HS-5 (cell line): ENCODE measurements at places on chromosomes 12 and 14.
A peak's percentile ranks its signal among the peaks of the same experiment; 100 is the strongest.

DNA sequence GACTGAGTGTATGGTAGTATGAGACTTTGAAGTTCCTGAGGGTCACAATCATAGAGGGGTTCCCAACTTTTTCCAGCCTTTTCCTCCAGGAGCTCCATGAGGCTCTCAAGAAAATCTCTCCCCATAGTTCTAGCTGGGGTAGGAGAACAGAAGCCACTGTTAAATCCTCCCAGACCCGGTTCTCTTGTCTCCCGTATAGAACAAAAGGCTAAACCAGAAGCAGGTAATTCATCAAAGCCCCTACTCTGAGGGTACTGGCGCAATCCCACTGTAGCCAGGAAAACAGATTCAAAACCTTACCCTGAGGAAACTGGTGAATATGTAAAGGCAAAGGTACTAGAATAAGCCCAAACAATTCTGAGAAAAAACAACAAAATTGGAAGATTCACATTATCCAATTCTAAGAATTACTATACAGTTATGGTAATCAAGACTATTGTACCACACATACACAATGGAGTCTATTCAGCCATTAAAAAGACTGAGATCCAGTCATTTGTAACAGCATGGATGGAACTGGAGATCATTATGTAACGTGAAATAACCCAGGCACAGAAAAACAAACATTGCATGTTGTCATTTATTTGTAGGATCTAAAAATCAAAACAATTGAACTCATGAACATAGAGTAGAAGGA is 20.5 kb downstream of the OR8S1 start:
- no peak for DNase-seq

GRCh38 chr12:114919479-114919878 is 235.5 kb upstream of the TBX3 start:
- no peak for DNase-seq

DNA sequence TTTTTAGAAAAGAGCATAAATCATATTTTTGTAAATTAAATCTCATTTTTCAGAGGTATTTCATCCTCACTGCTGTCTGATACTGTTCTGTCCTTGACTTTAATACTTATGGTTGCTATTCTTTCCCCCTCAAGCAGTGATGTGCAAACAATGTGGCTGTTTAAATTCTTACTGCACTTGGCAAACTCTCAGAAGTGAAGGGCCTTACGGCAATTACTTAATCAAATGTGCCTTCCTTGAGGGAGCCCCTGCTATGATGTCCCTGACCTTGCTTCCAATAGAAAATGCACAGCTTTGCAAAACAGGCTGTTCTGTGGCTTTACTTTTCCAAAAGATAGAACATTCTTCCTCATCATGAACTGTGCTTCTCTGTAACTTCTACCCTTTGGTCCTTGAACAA is 35.2 kb downstream of the UBE3B start:
- no peak for DNase-seq

GRCh38 chr14:32693114-32693513 is 245.6 kb upstream of the NPAS3 start:
- no peak for DNase-seq

- no peak for DNase-seq
Measured at GRCh38 chr14:69423279-69423678, 24.8 kb downstream of the SLC39A9 start.

DNA sequence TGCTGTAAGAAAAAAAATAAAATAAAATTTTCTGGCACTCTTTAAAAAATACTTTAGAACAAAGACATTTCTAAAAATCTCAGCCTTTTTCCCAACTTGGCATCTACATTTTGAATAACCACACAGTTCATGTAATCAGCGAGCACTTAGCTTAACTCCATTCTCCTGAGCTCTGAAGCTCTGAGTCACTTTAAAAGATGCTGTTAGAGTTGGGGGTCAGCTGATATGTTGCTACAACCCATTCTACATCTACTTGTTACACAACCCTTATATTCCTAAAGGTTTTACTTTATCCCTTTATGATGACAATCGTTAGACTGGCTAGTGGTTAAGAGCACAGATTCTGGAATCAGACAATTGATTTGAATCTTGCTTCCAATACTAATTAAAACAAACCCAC is 48.3 kb downstream of the SLC41A2 start:
- no peak for DNase-seq

GRCh38 chr12:56677680-56678079 is 10.4 kb downstream of the PTGES3 start:
- DNase-seq = no peak

GRCh38 chr12:95574799-95575452 is 23.6 kb upstream of the USP44 start:
- peak; percentile 23 for DNase-seq

- no peak for DNase-seq
Measured at GRCh38 chr12:27852742-27853141, 72.7 kb upstream of the MANSC4 start.

DNA sequence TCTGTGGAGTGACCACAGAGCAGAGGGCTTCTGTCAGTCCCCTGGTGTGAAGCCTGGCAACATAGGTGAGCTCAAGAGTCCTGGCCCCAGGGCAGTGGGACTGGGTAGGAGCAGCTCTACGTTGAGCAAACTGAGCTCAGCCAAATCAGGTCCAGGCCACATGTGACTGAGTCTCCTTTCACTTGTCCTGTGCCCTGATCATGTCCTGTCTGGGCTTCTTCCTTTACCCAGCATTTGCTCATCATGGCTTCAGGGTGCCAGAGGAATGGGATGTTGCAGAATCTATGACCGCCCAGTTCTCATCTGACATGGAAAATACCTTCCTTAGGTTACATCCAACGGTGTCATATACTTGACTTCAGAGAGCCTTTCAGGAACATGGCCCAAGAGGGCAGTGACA is 66.4 kb upstream of the GPATCH2L start:
- DNase-seq = no peak

DNA sequence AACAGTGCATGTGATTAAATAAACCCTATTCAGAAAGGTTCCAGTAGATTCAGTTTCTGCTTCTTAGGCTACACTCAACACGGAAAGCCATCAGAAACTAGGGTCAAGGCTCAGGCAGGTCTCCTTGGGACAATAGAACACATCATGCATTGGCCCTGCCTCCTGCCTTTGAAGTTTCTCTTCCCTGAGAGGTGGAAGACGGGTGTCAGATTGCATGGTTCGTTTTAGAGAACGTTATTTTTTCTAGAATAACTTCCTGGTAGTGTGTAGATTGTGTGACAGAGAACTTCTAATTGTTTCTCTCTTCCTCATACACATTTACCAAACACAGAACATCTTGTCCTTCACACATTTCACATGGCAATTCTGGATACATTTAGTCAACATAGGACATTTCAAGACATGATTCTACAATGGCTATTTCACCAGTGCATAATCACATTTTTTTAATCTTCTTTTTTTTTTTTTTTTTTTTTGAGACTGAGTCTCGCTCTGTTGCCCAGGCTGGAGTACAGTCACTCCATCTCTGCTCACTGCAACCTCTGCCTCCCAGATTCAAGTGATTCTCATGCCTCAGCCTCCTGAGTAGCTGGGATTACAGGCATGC is 106.6 kb upstream of the AMN1 start:
- no peak for DNase-seq

- DNase-seq = no peak
Measured at GRCh38 chr12:95548056-95548538, 3.2 kb downstream of the USP44 start.

DNA sequence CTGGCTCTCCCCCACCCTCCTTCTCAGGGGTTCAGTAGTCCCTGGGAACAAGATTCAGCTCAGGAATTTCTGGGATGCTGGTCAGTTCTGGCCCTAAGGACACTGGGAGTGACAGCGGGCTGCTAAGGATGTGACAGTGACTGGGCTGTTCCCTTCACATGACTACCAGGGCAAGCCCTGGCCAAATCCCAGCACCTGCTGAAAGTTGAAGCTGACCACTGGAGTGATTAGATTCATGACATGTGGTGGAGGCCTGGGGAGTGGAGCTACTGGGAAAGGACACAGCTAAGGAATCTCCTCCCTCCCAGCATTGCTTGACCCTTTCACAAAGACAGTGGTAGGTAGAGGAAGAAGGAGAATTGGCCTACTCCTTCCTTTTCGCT is 204.9 kb downstream of the DAD1 start:
- DNase-seq = no peak

DNA sequence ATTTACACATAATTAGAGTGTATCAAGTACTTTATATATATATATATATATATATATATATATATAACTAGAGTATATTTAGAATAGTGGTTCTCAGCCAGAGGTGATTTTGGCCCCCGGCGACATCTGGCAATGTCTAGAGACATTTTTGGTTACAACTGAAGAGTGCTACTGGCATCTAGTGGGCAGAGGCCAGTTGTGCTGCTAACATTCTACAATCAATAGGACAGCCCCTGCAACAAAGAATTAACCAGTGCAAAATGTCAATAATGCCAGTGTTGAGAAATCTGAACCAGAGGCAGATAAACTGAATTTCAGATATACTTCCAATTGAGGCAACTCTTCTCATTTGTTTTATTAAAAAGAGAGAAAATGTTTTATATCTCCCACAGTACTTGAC is 8.9 kb downstream of the GTF2A1 start:
- DNase-seq = no peak

- no peak for DNase-seq
Measured at GRCh38 chr12:110421701-110422100, 18.2 kb upstream of the ANAPC7 start.

DNA sequence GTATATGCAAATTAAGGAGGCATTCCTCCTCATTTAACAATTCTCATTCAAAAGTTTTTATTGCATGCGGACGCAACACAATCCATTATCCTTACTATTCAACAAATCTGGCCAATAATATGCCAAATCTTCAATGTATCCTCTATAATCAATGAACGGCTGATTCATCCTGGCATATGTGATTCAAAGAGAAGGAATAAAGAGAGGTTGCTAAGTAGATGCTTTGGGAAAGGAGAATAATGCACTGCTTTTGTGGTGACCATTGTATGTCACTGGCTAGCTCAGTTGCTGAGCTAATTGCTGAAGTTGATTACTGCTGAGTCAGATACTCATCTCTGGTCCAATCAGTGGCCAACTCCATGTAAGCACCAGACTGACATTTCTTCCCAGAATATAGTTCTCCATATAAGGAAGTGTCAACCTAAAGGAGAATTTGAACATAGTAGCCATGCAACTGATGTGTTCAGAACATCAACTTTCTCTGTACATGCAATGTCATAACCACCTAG is 148.0 kb downstream of the PDZRN4 start:
- no peak for DNase-seq

DNA sequence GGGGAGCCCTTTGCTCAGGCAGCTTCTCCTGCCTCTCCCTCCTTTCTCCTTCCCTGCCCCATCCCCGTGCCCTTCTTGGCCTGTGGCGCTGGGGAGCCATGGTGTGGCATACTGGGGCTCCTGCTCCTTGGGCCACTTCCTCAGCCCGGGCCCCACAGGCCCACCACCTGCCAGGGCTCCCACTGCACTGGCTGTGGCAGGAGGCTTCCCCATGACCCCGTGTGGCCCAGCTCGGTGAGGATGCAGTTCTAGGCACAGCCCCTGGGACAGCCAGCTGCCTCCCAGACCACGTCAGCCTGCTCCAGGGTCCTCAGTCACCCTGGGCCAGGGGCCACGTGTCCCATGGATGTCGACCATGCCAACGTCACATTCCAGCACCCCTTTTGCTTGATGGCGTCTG is 13.0 kb upstream of the AMN start:
- no peak for DNase-seq

DNA sequence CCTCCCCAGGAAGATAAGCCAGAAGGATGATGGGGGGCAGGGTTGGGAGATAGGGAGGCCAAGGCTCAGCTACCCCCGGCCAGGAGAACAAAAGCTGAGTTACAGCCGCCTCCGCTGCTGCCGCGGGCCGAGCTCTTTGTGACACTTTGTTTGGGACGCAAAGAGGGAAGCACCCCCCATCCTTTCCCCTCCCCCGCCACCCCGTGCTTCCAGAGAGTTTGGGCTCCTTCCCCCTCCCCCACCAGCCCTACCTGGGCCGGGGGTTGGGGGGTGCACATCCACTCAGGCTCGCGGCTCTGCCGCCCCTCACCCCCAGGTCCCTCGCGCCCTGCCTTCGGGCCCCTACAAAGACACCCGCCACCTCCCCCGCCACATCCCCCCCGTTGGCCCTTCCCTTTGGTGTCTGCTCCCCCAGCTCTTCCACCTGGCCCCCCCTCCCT is 799 bp downstream of the ZNF219 start:
- no peak for DNase-seq

- DNase-seq = no peak
Measured at GRCh38 chr12:5027046-5027821, 16.4 kb upstream of the KCNA5 start.

- no peak for DNase-seq
Measured at GRCh38 chr12:121693155-121693687, 19.3 kb upstream of the TMEM120B start.

- DNase-seq = peak; percentile 42
Measured at GRCh38 chr14:35419429-35419841, 14.9 kb upstream of the NFKBIA start.

GRCh38 chr12:41681898-41682297 is 462.8 kb downstream of the GXYLT1 start:
- no peak for DNase-seq

DNA sequence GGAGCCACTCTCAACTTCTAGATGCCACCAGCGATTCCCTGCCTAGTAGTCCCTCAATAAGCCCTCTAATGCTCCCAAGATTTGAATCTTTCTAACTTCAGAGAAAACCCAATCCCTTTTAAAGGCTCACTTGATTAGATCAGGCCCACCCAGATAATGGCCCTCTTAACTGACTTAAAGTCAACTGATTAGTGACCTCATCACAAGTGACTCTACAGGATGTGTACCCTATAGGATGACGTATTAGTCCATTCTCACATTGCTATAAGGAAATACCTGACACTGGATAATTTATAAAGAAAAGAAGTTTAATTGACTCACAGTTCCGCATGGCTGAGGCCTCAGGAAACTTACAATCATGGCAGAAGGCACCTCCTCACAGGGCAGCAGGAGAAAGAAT is 49.1 kb downstream of the ANKS1B start:
- DNase-seq = no peak

DNA sequence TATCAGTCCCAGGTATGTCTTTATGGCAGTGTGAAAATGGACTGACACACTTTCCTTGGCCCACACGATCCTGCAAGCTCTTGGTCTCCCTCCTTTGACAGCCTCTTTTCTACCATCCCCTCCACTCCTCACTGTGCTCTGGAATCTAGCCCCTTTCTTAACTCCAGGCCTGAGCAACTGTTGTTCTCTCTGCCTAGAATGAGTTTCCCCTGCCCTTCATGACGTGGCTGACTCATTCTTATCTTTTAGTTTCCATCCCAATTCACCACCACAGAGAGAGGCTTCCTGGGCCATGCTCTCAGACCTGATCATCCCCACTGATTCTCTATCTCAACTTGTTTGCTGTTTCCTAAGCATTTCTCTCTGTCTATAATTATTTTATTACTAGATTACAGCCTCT is 157.4 kb upstream of the HMGA2 start:
- no peak for DNase-seq

GRCh38 chr14:49969961-49970360 is 77.1 kb downstream of the ARF6 start:
- no peak for DNase-seq

- no peak for DNase-seq
Measured at GRCh38 chr14:46490238-46490685, 161.3 kb downstream of the RPL10L start.
